ENCODE measurements at places on chromosomes 7 and 10. TPM values are rescaled to one million over a fixed set of nuclear protein-coding genes. Genes with fewer than 3 reads are reported as not detected.
A peak's percentile ranks its signal among the peaks of the same experiment; 100 is the strongest.

- no peak for DNase-seq
- H3K27ac ChIP-seq: no peak overlapping the region
- no peak overlapping the region for H3K4me3 ChIP-seq
- H3K36me3 ChIP-seq: no peaks in the 10 kb centered on the region
Observed at GRCh38 chr10:66552331-66552730, 373.5 kb upstream of the LRRTM3 start.

GRCh38 chr7:43584195-43584586 is 1.3 kb downstream of the STK17A start:
- peak; percentile 54 for DNase-seq
- peak overlapping the region; percentile 99 for H3K27ac ChIP-seq
- H3K4me1 ChIP-seq: peaks cover 33% of the 10 kb centered on the region
- peaks cover 37% of the 10 kb centered on the region for H3K36me3 ChIP-seq
- peak overlapping the region; percentile 97 for H3K4me3 ChIP-seq
- peaks cover 18% of the 10 kb centered on the region for H3K27me3 ChIP-seq

GRCh38 chr10:110076559-110077318 is 69.0 kb downstream of the ADD3 start:
- peaks cover 83% of the 10 kb centered on the region for H3K4me1 ChIP-seq
- peak overlapping the region; percentile 84 for H3K4me3 ChIP-seq
- H3K36me3 ChIP-seq: peaks cover 37% of the 10 kb centered on the region
- DNase-seq: peak; percentile 63
- peak overlapping the region; percentile 96 for H3K27ac ChIP-seq
- no peaks in the 10 kb centered on the region for H3K27me3 ChIP-seq

DNA sequence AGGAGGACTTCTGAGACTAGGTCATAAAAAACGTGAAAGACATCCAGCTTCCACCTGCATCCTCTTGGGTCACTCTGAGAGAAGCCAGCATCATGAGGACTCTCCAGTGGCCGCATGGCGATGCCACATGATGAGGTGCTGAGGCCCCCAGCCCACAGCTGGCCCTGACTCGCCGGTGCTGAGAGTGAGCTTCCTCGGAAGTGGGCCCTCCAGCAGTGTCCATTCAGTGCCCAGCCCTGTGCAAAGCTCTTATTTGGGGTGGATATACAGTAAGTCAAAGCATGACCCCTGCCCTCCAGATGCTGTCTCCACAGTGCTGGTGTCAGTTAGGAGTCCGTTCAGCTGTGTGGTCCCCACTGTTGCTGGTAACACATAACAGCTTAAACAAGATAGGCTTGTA is 93.6 kb upstream of the CHST15 start:
- no peak overlapping the region for H3K4me3 ChIP-seq
- H3K27ac ChIP-seq: no peak overlapping the region
- H3K4me1 ChIP-seq: peaks cover 3% of the 10 kb centered on the region
- no peak for DNase-seq

GRCh38 chr7:133135451-133135850 is 53.6 kb upstream of the CHCHD3 start:
- H3K4me1 ChIP-seq: peaks cover 12% of the 10 kb centered on the region
- no peaks in the 10 kb centered on the region for H3K36me3 ChIP-seq
- H3K27ac ChIP-seq: no peak overlapping the region
- DNase-seq: no peak
- no peak overlapping the region for H3K4me3 ChIP-seq
- H3K27me3 ChIP-seq: peaks cover 9% of the 10 kb centered on the region

DNA sequence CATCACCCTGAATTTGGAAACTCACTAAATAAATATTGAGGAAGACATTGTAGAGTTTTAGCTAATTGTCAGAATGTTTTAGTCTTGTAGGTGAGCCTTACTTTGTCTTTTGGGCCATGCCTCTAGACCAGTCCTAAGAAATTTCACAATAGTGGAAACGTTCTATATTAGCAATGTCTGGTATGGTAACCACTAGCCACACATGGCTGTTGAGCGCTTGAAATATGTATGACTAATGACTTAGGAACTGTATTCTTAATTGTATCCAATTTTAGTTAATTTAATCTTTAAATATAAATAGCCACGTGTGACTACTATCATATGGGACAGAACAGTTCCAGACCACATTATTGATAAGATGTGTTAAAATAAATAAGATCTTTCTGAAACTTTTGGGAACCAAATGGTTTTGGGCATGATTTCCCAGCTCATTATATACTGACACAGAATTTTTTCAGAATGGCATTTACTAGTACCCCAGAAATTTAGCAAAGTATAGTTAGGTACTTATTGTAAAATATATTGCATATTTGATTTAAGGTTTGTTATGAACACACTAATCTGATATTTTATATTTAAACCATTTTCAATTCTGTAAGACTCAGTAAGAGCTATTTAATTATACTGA is 95.0 kb downstream of the VPS50 start:
- H3K27ac ChIP-seq: no peak overlapping the region
- H3K27me3 ChIP-seq: no peaks in the 10 kb centered on the region
- H3K4me1 ChIP-seq: no peaks in the 10 kb centered on the region

DNA sequence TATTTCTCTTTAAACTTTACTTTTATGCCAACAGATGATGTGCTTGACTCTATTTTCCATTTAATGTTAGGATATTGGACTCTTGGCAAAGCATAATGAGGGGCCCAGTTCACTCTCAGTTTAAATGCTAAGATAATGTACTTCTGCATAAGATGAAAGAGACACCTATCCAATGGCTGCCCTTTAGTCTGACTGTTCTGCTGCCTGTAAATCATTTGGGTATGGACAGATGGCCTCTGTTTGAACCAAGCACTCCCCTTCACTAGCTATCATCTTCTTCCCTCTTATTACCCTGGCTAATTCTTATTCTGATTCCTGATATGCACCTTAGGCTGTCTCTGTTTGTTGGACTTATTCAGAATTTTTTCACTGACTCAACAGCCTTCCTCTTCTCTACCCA is 72.1 kb downstream of the SEM1 start:
- peaks cover 2% of the 10 kb centered on the region for H3K27me3 ChIP-seq
- no peak overlapping the region for H3K27ac ChIP-seq
- H3K4me3 ChIP-seq: no peak overlapping the region
- no peak for DNase-seq
- H3K36me3 ChIP-seq: no peaks in the 10 kb centered on the region

GRCh38 chr10:116667484-116667883 is 46.7 kb downstream of the PNLIPRP2 start:
- peaks cover 9% of the 10 kb centered on the region for H3K27me3 ChIP-seq
- no peak for DNase-seq
- H3K4me1 ChIP-seq: no peaks in the 10 kb centered on the region
- no peaks in the 10 kb centered on the region for H3K36me3 ChIP-seq
- no peak overlapping the region for H3K27ac ChIP-seq
- no peak overlapping the region for H3K4me3 ChIP-seq

- H3K36me3 ChIP-seq: no peaks in the 10 kb centered on the region
- peaks cover 8% of the 10 kb centered on the region for H3K27me3 ChIP-seq
- H3K4me3 ChIP-seq: no peak overlapping the region
- peak; percentile 64 for DNase-seq
- H3K4me1 ChIP-seq: no peaks in the 10 kb centered on the region
- H3K27ac ChIP-seq: no peak overlapping the region
Observed at GRCh38 chr10:15744217-15744865, 24.6 kb upstream of the ITGA8 start.

DNA sequence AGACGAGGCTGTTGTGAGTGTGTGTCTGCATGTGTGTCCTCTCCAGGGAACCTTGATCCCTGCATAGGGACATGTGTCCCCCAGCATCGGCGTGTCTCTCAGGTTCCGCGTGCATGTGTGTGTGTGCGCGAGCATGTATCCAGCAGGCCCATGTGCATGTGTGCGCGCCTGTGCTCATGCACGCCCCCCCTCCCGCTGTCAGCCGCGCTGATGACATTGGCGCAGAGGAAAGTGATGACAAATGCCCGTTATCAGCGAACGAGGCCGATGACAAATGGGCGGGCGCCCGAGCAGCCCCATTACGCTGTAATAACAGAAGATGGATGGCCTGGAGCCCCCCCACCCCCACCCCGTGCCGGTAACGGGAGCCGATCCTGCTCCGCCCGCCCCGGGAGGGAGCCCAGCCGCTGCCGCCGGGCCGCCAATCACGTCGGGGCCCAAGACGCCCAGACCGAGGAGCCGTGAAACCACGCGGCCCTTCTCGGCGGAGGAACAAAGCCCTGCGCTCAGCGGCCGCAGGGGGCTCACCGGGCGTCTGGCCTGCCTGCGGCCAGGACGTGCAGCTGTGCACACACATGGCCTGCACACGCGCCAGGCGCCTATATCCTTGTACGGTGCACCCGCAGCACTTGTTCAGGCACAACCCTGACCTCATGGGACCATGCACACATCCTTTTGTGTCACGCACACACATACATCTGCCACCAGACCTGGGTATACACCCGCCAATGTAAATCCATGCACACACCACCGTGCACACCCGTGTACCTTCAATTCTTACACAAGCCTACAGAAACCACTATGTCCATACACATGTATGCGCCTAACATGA is 21.5 kb downstream of the POLL start:
- no peak overlapping the region for H3K27ac ChIP-seq
- peaks cover 54% of the 10 kb centered on the region for H3K27me3 ChIP-seq

- H3K27me3 ChIP-seq: no peaks in the 10 kb centered on the region
- DNase-seq: no peak
- H3K36me3 ChIP-seq: peaks cover 10% of the 10 kb centered on the region
- no peak overlapping the region for H3K27ac ChIP-seq
Observed at GRCh38 chr7:98217623-98218582, 6.7 kb downstream of the BHLHA15 start.

DNA sequence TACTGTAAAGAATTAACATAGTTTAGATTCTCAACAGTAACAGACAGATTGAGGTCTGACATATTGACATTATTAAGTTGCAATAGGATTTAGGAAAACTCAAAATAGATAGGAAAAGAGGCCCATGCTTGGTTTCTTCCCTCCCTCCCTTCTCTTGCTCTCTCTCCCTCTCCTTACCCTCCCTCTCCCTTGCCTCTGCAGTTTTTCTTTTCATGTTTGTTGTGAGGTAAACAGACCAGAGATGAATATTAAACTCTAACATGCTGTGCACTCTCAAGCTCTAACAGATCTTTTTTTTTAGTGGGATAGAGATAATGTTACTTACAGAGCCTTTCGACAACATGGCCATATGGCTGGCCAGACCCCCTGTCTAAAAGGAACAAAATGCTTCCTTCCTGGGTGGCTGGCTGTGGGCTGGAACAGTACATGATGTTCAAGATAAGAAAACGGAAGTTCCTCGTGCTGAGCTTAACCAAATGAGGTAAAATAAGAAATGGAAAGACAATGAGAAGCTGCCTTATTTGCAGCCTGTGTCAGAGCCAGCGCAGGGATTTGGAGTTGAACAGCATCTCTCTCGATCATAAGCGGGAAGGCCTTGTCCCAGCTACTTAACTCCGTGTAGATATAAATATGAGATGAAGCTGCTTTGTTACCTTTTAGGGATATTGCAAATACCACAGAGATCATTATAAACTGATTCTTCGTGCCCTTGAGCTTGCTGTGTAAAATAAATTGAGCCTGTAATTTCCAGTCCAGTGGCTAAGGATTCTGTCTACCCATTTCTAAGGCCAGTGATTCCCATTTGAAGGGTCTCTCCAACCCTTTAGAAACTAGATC is 391.9 kb upstream of the NPVF start:
- H3K27me3 ChIP-seq: no peaks in the 10 kb centered on the region
- peak overlapping the region; percentile 69 for H3K27ac ChIP-seq
- no peaks in the 10 kb centered on the region for H3K36me3 ChIP-seq

GRCh38 chr7:68718097-68718551 is 880.2 kb upstream of the AUTS2 start:
- H3K27me3 ChIP-seq: no peaks in the 10 kb centered on the region
- no peaks in the 10 kb centered on the region for H3K4me1 ChIP-seq
- DNase-seq: no peak
- no peaks in the 10 kb centered on the region for H3K36me3 ChIP-seq

GRCh38 chr10:50517626-50518025 is 106.1 kb downstream of the SGMS1 start:
- H3K4me3 ChIP-seq: no peak overlapping the region
- DNase-seq: no peak
- no peak overlapping the region for H3K27ac ChIP-seq
- H3K36me3 ChIP-seq: peaks cover 13% of the 10 kb centered on the region
- H3K27me3 ChIP-seq: no peaks in the 10 kb centered on the region

GRCh38 chr10:75935650-75936400 is 504.4 kb downstream of the LRMDA start:
- H3K4me3 ChIP-seq: no peak overlapping the region
- no peak overlapping the region for H3K27ac ChIP-seq
- H3K4me1 ChIP-seq: no peaks in the 10 kb centered on the region

DNA sequence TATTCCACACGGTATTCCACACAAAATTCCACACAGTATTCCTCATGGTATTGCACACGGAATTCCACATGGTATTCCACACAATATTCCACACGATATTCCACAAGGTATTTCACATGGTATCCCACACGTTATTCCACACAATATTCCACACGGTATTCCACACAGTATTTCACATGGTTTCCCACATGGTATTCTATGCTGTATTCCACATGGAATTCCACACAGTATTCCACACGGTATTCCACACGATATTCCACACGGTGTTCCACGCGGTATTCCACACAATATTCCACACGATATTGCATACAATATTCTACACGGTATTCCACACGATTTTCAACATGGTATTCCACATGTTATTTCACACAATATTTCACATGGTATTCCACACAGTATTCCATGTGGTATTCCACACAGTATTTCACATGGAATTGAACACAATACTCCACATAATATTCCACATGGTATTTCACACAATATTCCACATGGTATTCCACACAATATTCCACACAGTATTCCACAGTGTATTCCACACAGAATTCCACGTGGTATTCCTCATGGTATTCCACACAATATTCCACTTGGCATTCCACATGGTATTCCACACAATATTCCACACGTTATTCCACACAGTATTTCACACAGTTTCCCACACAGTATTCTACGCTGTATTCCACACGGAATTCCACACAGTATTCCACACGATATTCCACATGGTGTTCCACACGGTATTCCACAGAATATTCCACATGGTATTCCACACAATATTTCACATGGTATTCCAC is 136.0 kb upstream of the CHST15 start:
- no peaks in the 10 kb centered on the region for H3K4me1 ChIP-seq
- peaks cover 24% of the 10 kb centered on the region for H3K36me3 ChIP-seq
- DNase-seq: no peak
- peak overlapping the region; percentile 13 for H3K4me3 ChIP-seq
- no peaks in the 10 kb centered on the region for H3K27me3 ChIP-seq
- peak overlapping the region; percentile 75 for H3K27ac ChIP-seq

- H3K36me3 ChIP-seq: no peaks in the 10 kb centered on the region
- DNase-seq: no peak
- peaks cover 15% of the 10 kb centered on the region for H3K4me1 ChIP-seq
- H3K4me3 ChIP-seq: no peak overlapping the region
- no peak overlapping the region for H3K27ac ChIP-seq
- peaks cover 4% of the 10 kb centered on the region for H3K27me3 ChIP-seq
Observed at GRCh38 chr7:76292213-76292573, 10.3 kb upstream of the HSPB1 start.

NEURL1 gene
- total RNA-seq: 1.1 TPM

PSMC2 gene
- 132 TPM for total RNA-seq

VWA2 gene
- not detected for total RNA-seq

MORN4 gene
- total RNA-seq: 1.1 TPM

SPDYE9 gene
- total RNA-seq: not detected

ACSM6 gene
- not detected for total RNA-seq

ABHD11 gene
- total RNA-seq: 20.9 TPM

AGAP9 gene
- 2.8 TPM for total RNA-seq

JCAD gene
- 0.08 TPM for total RNA-seq

HK1 gene
- total RNA-seq: 154 TPM
